ENCODE measurements at places on chromosomes 13 and 19.

DNA sequence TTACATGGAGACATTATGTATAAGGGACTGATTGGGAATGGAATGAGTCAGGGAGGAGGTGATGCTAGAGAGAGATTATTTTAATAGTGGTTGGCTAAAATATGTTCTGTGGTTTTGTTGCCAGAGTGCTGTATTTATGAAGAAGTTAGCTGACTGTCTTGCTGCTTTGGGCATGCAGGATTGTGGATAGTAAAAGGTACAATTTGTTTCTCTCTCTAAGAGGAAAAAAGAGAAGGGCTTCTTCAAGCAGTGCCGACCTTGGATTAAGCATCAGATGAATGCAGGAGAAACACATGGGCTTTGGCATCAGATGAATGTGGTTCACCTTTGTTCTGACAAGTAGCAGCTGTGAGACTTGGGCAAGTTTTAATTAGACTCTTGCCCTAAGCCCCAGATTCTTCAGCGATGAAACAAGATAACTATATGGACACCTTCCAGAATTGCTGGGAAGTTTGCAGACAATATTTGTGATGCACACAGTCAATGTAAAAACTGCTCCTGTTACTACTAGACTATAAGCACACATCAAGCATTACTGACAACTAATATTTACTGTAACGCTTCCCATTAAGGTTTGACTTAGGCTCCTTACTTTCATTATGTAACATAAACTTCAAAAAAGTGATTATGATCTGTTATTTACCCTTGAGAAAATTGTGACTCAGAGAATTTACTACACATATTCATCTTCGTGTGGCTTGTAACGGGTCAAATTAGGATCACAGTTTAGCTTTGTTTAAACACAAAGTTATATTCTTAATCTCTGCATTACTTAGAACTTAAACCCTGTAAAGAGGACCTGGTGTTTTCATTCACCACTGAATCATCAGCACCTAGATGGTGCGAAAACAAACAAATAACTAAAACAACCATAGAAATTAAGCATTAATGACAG is 824.0 kb downstream of the PCDH9 start:
- no peak for DNase-seq

DNA sequence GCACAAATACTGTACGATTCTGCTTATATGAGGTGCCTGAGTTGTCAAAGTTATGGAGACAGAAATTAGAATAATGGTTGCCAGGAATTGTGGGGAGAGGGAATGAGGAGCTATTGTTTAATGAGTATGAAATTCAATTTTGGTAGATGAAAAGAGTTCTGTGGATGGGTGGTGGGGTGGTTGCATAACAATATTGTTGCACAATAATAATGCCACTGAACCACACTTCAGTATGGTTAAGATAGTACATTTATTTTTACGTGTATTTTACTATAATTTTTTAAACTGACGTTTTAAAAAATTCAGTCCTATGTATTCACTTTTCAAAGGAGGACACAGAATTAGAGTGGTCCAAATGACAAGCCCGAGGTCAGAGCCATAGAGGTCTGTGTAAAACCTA is 1.8 kb upstream of the OXGR1 start:
- DNase-seq: no peak

GRCh38 chr19:50838239-50838638 is 4.9 kb upstream of the KLK15 start:
- DNase-seq: no peak

GRCh38 chr13:50344717-50345116 is 329.5 kb downstream of the KCNRG start:
- DNase-seq: no peak

GRCh38 chr19:33299051-33299688 is 3.2 kb downstream of the CEBPA start:
- no peak for DNase-seq

GRCh38 chr13:75309981-75310580 is 171.9 kb downstream of the TBC1D4 start:
- no peak for DNase-seq

GRCh38 chr19:2624537-2625091 is 77.9 kb downstream of the GNG7 start:
- DNase-seq: no peak

DNA sequence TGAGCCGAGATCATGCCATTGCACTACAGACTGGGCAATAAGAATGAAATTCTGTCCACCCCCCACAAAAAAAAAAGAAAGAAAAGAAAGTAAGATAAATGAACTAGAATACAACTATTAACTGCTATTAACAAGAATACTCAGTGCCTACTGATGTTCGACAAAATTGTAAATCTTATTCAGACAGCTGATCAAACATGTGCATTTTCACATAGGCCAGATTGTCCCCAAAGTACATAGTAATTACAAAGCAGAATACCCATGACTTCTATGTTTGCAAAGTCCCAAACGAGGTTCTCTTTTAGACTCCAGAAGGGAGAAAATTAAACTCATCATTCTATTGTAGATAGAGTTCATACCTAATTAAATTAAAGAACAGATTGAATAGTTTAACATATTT is 113.4 kb downstream of the UFM1 start:
- no peak for DNase-seq

DNA sequence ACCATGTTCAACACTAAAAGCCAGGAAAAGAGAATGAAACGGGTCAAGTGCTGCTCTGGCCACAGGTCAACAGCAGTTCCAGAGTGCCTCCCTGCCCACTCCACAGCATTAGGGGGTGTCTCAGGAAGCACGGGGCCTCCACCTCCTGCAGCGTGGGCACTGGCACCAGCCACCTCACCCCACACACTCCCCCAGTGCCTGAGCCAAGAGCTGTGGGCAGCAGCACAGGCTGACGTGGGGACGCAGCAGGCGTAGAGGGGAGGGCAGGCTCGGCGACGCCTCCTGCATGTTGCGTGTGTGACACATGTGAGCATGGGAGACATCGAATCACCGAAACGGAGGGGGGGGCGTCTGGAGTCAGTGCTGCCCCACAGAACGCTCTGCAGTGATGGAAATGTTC is 21.4 kb upstream of the TMEM160 start:
- no peak for DNase-seq

DNA sequence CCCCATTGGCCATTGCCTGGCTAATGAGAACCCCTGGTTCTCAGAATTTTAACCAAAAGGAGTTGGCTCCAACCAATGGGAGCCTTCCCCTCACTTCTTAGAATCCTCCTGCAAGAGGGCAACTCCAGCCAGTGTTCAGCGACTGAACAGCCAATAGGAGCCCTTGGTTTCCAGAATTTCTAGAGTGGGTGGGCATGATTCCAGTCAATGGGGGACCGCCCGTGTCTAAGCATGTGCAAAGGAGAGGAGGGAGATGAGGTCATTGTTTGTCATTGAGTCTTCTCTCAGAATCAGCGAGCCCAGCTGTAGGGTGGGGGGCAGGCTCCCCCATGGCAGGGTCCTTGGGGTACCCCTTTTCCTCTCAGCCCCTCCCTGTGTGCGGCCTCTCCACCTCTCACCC is 9.5 kb upstream of the SWSAP1 start:
- no peak for DNase-seq

All from CD4-positive, alpha-beta T cell treated with Interleukin-6 for 4 hours (primary cell).